ENCODE measurements at places on chromosomes 7 and 10.

DNA sequence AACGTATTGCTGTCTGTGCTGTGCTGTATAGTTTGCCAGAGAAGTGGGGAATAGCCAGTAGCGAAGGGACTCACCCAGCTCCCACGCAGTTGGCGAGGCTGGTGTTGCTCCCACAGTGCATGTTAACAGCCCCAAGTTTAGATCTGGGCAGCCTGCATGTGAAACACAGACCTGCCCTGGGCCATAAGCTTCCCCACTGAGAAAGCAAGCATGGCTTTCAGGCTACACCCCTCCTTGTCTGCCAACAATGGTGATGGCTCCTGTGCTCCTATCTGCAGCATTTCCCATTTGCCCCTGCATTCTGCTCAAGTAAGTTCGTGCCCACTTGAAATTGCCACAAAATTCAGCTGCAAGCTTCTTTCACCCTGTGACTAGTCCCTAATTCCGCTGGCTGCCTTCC lies 57.5 kb downstream of the IPMK start:
- no peak for DNase-seq

GRCh38 chr7:55992346-55992745 lies 28.0 kb downstream of the NIPSNAP2 start:
- DNase-seq, result no peak

- no peak for DNase-seq
Observed at GRCh38 chr10:85643171-85643844, 723.3 kb downstream of the GRID1 start.

- DNase-seq, result no peak
Observed at GRCh38 chr7:95398155-95398940, 2.2 kb upstream of the PON3 start.

DNA sequence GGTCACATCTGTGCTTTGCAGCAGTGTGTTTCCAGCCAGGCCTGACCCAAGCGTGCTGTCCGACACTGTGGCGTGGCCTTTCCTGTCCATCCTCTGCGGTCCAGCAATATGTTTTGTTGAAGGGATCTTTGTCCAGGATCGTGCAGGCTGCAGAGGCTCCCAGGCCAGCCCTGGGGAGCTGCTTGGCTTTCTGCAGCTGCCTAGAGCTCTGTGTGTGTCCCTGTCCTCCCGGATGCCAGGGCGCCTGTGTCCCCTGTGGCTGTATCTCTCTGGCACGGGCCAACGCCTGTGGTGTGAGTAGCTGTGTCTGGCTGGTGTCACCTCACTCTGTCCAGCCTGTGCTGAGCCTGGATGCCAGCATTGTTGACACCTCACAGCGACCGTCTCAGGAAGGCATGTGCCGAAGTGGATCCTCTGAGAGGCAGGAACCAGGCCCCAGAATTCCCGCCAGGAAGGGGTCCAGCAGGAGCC lies 94.5 kb downstream of the INPP5A start:
- DNase-seq, result no peak

DNA sequence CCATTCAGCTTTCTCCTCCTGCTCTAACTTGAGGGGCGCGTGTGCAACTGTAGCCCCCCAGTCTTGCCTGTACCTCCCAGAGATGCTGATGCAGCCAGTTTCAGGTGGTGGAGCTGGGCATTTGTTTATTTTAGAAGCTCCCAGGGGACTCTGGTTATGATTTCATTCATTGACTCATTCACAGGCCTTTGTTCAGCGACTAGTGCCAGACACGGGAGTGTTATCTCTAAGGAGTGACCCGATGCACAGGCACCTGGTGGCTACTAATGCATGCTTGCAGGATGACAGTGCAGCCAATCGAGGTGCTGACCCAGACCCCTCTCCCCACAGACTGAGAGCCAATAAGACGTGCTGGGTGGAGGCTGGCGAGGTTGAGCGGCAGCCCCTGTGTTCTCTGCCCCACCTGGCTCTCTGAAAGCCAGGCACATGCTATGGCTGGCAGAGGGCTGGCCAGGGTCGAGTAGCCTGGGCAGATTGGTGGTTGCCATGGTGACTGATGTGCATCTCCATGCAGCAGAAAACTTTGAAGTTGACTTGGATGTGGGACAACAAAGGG lies 19.7 kb upstream of the SLC18A2 start:
- no peak for DNase-seq

- no peak for DNase-seq
Observed at GRCh38 chr10:26524161-26524896, 86.2 kb downstream of the APBB1IP start.

DNA sequence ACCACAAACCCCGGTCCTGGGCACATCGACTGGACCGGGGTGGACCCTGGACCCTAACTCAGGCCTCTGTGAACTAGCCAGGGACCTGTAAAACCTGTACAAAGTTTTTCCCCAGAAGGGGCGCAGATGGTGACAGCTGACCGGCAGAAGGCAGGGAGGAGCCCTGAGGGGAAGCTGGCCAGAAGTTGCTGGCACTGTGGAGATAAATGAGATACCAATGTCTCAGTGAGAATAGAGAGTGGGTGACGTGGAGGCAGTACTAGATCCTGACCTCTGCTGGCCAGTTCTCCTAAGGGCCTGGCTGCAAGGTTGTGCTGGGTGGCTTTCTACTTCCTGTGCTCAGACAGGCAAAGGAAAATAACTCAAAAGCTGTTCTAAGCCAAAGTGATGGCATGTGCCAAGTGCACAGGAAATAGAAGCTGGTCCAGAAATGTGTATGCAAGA lies 10.6 kb upstream of the TSPAN14 start:
- DNase-seq, result no peak

- DNase-seq, result no peak
Observed at GRCh38 chr7:55573234-55573900, 1.1 kb upstream of the VOPP1 start.
